Stimulated activated CD4-positive, alpha-beta T cell treated with anti-CD3 and anti-CD28 coated beads, Interleukin-1b, Interleukin-23, amount 100 ng/mL, for 48 hours (primary cell): ENCODE measurements at places on chromosomes 4 and X.

DNA sequence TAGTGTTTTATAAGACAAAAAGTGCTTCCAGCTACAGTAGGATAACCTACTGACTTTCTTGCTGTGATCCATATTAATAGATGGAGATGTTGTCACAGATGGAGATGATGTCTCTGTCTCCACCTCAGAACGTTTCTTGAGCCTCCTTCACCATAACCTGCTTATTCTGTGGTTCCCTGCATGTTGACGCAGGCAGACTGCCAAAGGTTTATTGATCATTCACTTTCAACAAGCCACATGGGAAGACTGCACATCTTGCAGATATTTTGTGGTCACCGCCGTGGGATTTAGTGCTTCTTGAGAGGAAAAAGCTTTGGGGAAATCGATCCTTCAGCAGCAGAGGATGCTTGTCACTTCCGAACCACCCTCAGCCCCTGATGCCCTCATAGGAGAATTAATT, 943.0 kb upstream of the PRKX start:
- DNase-seq, result no peak

DNA sequence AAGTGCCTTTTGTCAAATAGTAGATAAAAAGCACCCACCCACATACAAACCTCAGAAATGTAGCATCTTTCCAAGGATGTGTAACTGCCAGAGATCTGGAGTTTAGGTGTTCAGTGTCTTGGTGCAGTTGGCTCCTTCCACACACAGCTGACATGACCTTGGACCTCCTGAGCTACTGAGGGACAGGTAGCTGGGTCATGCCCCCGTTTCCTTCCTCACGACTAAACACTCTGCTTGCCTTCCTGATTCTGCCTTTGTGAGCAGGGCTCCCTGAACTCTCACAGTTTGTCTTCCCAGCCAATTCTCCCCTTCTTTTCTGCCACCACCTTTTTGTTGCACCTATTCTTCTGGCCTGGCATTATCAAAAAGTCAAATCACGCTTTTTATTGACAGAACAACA, 10.2 kb upstream of the RUFY3 start:
- no peak for DNase-seq

- DNase-seq, result no peak
These were observed 103.8 kb downstream of the TBC1D19 start for GRCh38 chr4:26687728-26688127.

- DNase-seq, result no peak
These were observed 22.1 kb downstream of the NAP1L5 start for GRCh38 chr4:88675543-88675942.

- DNase-seq, result no peak
These were observed 322.5 kb upstream of the CPXCR1 start for GRCh38 chrX:88424541-88424940.
